ENCODE measurements at places on chromosomes 16 and 17. TPM values are rescaled to one million over a fixed set of nuclear protein-coding genes. Genes with fewer than 3 reads are reported as not detected.

DNA sequence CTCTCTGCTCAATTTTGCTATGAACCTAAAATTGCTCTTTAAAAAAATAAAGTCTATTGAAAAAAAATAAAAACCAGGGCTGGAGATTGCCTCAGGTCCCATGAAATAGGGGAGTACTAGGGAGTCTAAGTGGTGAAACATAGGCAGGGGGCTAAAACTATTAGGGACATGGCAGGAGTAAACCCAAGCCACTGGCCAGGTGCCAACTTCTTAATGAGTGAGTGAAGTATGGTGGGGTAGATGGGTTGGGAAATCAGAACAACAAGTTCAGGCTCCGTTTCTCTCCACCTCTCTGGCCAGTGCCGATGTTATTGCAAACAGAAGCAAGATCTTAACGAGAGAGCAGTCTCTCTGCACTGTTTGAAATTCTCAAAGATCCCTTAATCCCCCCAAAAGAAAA lies 322.4 kb upstream of the CDH5 start:
- no peak for DNase-seq

GRCh38 chr17:3794557-3795389 lies 6.2 kb downstream of the ITGAE start:
- no peak for DNase-seq

DNA sequence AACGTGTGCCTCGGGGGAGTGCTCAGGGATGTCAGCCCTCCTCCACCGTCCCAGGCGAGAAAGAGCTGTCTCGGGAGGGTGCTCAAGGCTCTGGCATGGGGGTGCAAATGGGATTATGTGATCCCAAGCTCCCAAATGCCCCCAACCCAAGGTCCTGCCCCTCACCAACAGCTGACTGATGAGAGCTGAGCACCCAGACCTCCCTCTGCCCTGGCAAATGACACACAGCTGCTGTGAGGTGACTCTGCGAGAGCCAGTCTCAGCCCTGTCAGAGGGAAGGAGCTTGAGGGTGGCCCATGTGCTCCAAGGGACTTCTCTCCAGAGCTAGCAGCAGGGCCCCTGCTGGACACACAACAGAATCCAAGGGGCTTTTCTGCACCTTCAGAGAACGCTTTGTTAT lies 7.7 kb downstream of the CDH5 start:
- DNase-seq = no peak

The NPIPB6 gene
- total RNA-seq = 2.5 TPM

GRCh38 chr17:37219876-37220606 lies 155.7 kb upstream of the C17orf78 start:
- DNase-seq = no peak

The TP53TG3B gene
- not detected for total RNA-seq

DNA sequence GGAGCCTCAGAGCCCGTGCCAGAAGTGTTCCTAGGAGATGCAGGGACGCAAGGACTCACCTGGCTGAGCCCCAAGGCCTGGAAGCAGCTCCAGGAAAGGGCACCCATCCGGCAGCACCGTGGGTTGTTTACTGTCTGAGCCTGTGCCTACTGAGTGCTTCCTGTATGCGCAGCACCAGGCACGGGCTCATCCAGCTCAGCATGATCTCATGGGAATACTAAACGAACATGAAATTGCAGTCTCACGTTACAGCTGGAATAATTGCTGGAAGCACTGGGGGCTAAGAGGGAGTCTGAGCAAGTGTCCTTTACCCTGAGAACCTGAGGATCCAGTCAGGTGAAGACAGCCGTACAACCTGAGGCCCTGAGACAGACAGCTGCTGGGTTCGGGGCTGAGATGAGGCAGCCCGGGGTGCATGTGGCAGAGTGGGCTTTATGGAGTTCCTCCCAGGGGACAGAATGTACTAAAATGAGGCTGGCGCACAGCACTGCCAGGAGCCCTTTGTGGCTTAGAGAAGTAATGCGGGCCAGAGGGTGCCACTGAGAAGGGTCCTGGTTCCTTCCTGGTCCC lies 5.4 kb downstream of the CTRL start:
- peak; percentile 47 for DNase-seq

DNA sequence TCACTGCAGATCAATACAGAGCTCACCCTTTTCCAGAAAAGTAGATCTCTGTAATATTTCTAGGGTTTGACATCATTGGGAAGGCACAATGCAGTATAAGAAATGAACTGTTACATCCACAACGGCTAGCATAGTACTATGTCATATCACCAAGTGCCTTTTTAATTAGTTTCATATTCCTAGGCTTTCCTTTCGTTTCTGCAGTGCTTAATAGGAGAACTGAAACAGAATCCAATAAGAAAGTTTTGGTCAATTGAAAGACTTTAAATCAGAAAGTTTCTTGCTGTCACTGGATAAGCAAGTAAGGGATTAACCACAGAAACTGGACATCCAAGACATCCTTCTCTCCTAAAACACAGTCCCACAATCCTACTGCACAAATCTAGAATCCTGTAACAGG lies 3.5 kb upstream of the RNF43 start:
- DNase-seq = no peak

- DNase-seq = no peak
Observed at GRCh38 chr17:66281661-66282369, 20.6 kb upstream of the PRKCA start.

DNA sequence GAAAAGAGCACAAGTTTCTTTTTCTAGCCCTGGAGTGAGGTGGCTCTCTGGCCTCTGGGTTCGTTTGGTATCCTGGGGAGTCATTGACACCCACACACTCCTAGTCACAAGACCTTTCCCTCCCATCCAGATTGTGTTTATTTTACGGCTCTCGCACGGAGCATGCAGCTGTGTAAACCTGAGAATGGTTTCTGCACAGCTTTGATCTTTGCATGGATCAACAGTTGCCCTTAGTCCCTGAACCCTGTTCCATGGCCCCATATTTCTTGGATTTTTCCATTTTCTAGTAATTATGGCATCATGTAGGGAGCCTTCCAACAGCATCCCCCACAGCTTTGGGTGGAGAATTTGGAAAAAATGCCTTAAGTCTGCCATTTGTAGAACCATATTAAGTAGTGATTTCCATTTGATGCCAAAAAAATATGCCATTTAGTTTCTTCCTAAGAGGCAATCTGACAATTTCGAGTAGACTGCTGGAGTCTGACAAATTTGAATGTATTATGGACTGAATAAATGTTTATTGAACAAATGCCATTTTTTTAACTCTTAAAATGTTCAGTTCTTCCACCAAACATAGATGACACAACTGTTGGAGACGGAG lies 197.7 kb downstream of the WWOX start:
- DNase-seq = peak; percentile 39

DNA sequence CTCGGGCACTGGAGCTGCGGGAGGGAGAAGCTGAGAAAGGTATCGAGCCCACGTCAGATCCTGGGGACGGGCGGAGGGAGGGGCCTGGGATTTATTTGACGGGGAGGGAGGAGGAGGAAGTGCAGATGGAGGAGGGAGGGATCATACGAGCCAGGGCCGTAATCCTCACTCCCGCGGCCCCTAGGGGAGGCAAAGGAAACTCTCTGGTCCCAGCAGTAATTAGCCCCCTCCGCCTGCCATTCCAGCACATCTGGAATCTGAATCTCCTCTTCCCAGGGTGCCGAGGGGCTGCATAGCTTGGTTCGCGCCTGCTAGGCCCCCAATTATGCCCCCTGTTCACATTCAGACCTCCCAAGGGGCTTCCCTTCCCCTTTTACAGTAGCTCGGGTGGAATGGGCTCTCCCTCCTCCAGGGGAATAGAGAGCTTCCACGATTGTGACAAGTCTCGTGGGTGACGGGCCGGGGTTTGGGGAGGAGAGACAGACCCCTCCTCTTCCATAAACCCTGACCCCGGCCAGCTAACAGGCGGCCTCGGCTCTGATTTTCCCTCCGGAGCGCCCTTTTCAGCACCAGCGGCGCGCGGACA lies at the start of gene SEZ6L2:
SEZ6L2 (minus strand) TSS at position 35 of the 586 bp plus-strand sequence. CDS start 531 bp downstream, outside the sequence.
- no peak for DNase-seq

GRCh38 chr17:82339634-82340580 lies 6.3 kb upstream of the SECTM1 start:
- DNase-seq = no peak

GRCh38 chr17:48022901-48023300 lies 14.7 kb downstream of the COPZ2 start:
- no peak for DNase-seq

- DNase-seq = no peak
Observed at GRCh38 chr16:2092256-2092620, 43.5 kb downstream of the PKD1 start.

The SLC52A1 gene
- total RNA-seq = 0.11 TPM

The YBX2 gene
- total RNA-seq = 4.1 TPM

The ATP2C2 gene
- 13.2 TPM for total RNA-seq

DNA sequence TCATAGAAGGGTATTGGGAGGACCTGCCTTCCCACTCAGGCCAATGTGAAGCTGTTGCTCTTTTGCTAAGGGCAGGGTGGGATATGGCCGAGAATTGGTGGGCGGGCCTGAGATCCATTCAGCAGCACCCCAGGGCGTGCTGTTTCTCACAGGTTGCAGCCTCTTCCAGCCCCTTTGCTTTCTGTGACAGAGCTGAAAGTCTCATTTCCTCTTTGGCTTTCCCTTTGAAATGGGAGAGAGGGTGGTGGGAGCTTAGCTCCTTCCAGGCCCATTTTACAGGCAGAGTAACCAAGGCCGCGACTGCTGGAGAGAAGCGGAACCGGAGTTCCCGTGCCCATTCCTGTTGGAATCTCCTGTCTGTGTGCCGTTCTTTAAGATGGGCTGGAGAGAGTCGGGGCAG lies 183.0 kb downstream of the RAB11FIP4 start:
- no peak for DNase-seq

- DNase-seq = no peak
Observed at GRCh38 chr16:49640581-49640980, 215.3 kb downstream of the ZNF423 start.

DNA sequence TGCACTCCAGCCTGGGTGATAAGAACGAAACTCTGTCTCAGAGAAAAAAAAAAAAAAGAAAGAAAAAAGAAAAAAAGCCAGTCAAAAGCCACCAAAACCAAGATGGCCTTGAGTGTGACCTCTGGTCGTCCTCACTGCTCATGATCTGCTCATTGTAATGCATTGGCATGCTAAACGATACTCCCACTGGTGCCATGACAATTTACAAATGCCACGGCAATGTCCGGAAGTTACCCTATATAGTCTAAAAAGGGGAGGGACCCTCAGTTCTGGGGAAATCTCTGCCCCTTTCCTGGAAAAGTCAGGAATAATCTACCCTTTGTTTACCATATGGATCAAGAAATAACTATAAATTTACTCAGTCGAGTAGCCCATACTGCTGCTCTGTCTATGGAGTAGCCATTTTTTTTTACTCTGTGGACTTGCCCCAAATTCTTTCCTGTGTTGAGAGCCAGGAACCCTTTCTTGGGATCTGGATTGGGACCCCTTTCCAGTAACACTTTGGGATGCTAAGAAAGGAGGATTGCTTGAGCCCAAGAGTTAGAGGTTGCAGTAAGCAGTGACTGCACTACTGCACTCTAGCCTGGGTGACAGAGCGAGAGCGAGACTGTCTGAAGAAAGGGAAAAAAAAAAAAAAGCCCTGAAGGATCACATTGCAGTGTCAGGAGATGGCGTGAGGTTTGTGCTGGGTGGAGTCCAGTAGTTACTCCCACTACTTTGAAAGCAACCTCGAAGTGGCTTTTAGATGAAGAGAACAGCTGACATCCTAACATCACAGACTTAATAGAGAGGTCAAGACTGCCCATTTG lies 3.7 kb upstream of the TMEM231 start:
- no peak for DNase-seq

The PRAC1 gene
- total RNA-seq = not detected

The PIMREG gene
- not detected for total RNA-seq

Data from thyroid gland (tissue), 4 donors.